Stimulated activated CD8-positive, alpha-beta memory T cell treated with anti-CD3 and anti-CD28 coated beads, Interleukin-12 subunit alpha, Interleukin-12 subunit beta, amount 100 ng/mL, for 4 hours (primary cell): ENCODE measurements at places on chromosomes 2 and 18.

GRCh38 chr2:75012080-75012479 is 53.6 kb downstream of the POLE4 start:
- no peak for DNase-seq

DNA sequence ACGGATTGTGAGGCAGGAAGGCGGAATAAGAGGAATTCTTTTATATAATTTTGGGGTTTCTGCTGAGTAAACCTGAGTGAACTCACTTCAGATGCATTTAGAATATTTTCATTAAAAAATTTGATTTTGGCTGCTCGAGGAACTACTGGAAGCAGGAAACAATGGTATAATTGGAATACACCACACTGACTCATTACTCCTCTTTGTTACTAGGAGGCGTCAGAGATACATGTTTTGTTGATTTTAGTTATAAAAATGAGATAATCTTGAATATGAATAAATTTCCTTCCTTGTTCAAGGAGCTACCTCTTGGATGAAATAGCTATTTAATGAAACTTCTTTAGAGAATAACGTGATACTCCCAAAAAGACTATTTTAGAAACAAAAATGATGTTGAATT is 97.4 kb downstream of the ANKRD36 start:
- no peak for DNase-seq

GRCh38 chr18:76685402-76685801 is 137.0 kb upstream of the ZNF236 start:
- DNase-seq = no peak

DNA sequence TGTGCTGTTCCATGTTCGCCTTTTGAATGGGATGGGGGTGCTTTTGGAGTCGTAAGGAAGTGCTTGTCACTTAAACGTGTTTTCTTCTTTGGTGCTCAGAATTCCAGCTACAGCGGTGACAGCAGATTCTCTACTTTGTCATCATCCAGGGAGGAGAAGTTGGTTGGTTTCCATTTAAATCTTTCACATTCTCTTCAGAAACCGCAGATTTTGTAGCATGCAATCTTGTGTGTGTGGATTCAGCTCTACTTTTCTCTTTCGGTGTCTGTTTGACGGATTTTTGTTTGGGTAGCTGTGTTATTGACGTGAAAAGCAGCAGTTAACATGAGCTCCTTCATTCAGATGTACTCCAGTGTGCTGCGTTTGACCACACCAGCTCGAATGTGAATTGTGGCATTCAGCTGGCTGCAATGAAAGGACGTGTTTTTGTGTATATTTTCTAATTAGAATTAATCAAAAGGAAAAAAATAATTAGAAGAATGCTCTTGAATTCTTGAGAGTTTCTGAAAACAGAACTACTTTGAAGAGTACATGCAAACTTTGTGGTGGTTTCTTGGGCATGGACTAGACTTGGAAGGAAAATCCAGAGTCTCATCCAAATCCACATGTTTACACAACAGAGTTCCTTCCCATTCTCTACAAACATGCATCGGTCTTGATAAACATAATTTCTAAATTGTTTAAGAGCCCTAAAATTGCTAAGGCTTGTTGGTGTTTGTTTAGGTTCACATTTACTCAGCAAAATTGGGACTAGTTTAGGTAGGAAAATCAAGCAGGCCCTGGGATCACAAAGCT is 68.7 kb upstream of the RBM44 start:
- DNase-seq = no peak

- DNase-seq = no peak
Measured at GRCh38 chr2:41720331-41721251, 327.2 kb upstream of the PKDCC start.

GRCh38 chr2:207055257-207055656 is 110.5 kb downstream of the KLF7 start:
- DNase-seq = no peak

DNA sequence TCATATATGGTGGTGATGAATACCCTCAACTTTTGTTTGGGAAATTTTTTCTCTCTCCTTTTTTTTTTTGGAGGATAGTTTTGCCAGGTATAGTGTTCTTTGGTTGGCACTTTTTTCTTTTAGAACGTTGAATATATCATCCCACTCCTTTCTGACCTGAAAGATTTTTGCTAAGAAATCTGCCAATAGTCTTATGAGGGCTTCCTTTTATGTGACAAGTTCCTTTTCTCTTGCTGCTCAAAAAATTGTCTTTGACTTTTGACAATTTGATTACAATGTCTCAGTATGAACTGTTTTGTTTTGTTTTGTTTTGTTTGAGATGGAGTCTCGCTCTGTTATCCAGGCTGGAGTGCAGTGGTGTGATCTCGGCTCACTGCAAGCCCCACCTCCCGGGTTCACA is 21.5 kb downstream of the GNAL start:
- no peak for DNase-seq

DNA sequence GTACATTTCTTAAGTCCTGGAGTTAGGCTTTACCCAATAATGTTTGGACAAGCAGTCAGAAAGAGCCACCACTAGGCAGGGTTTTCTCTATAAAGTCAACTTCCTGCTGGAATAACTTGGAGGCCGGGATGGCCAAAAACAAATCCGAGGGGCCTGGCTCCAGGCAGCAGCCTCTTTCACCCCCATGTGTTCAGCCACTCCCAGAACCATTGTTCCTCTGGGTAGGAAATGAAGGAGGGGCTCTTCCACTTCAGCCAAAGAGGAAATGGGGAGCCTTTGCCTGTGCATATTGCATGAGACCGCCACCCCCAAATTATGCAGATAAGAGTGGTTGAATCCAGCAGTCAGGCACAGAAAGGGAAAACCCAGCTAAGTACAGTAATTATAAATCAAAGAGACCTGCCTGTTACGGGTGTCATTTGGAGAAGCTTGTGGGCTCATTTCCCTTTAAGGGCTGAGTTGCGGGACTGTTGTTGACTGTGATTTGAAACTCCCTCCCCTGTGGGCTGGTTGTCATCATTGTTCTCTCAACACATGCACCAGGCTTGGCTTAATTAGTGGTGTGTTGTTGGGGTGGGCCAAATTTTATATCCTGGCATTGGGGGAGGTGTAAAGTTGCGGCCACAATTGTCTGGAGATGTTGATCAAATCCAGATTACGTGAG is 212.8 kb upstream of the SOX11 start:
- no peak for DNase-seq

DNA sequence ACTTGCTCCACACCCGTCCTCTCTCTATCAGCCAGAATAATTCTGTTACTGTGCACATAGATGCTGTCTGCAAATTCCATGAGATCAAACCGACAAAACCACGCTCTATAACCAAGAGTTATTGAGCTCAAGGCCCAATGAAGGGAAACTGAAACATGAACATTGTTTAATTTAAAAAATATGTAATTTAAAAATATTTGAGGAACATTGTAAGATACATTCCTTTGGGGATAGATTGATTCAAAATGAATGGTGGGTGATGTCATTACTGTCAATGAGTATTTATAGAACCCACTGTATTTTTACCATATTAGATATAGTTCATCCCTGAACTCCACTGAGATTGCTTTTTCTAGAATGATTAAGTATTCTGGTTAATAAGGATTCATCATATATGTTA is 50.4 kb downstream of the NCKAP5 start:
- DNase-seq = no peak

- no peak for DNase-seq
Measured at GRCh38 chr2:136527560-136527959, 237.8 kb upstream of the THSD7B start.

DNA sequence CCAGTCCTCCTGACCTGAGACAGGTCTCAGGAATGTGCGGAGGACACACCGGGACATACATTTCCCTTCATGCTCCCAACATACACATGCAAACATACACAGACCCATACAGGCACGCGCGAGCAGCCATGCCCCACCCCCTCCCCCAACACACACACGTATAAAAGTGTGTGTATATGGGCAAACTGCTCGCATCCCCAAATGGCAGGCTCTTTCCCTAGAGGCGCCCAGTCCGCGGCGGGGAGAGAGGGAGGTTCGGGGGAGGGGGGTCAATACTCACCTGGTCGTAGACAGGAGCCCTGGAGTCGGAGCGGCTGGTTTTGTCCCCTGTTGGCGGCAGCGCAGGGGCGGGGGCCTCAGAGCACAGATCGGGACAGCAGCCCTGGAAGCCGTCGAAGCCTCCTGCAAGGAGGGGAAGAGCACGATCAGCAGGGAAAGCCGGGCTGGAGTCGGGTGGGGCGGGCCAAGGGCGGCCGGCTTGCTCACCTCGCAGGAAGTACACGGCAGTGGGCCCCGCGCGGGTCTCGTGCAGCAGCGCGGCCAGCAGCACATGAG is 682 bp downstream of the DUSP2 start:
- DNase-seq = peak; percentile 50

DNA sequence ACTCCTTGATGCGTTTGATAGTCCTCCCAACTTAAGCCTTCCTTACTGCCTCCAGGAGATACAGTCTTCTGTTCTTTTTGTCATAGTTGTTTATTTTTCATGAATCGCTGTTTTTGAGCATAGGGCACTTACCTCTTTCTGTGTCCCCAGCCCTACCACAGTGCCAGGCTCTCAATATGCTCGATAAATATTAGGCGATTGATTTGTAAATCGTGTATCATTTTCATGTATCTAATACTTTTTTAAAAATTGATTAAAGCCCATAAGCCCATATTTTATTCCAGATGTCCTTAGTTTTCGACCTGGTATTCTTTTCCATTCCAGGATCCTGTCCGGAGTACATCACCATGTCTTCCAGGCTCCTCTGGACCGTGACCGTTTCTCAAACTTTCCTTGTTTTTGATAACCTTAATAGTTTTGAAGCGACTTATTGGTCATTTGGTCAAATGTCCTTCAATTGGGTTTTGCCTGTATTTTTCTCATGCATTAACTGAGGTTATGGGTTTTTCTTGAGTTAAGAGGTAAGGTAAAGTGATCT is 444 bp upstream of the MMADHC start:
- DNase-seq = no peak

DNA sequence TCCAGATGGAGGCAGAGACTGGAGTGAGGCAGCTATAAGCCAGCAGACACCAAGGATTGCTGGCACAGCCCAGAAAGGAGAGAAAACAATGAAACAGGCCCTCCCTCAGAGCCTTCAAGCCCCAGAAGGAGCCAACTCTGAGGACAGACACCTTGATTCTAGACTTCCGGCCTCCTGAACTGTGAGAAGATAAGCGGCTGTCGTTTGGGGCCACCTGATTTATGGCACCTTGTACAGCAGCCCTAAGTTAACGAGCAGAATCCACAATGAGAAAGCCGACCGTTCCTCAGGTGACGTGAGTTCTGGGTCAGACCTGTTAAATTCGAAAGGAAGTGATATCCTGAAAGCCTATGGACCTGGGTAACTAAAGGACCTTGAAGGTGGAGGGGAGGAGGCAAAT is 7.3 kb upstream of the CNDP2 start:
- no peak for DNase-seq
